ELR (cell line): ENCODE measurements at places on chromosomes 13 and 19.

DNA sequence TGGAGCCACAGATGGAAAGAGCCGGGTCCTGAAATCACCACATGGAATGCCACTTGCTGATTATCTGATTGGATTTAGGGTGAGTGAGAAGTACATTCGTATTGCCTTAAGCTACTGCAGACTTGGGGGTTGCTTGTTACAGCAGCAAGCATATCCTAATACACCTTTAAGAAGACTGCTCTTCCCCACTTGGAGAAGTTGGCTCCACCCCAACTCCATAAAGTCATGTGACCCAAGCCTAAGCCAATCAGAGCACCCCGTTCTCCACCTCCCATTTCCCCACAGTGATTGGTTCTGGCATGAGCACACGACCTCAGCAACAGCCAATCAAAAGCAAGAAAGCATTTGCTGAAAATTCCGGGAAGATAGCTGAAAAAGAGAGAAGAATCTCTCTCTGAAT is 23.1 kb downstream of the CACNA1A start:
- DNase-seq = peak; percentile 8

- DNase-seq = no peak
These were observed 2.9 kb downstream of the CIC start for GRCh38 chr19:42271861-42272534.

GRCh38 chr13:50370303-50370950 is 355.2 kb downstream of the KCNRG start:
- no peak for DNase-seq

- DNase-seq = no peak
These were observed 121.2 kb upstream of the MLNR start for GRCh38 chr13:49098771-49099512.

DNA sequence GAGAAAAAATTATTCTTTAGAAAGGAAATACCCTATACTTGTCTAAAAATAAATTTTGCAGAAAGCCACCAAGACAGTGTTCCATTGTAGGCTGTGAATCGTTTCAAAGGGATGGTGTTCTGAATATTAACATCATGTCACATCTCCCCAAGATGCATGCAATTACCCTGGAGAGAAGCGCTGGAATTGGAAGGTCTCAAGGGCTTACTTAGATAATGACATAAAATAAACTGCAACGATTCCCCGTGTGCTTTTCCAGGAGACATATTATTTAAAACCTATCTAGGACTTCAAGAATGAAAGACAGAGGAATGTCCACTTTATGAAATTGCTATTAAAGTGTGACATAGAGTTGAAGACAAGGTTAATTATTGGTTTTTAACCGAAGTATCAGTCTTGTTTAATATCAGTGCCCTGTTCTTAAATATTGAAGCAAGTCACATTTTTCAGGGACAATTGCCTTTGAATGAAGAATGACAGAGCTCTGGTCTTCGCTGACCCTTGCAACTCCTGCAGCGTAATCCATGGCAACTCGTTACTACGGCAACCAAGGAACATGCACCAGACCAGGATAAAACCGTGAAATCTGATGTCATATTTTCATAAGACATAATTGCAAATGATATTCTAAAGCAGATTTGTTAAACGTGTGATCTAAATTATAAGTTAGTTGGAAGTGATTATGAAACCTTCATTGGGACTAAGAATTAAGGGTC is 91.7 kb downstream of the EFNB2 start:
- no peak for DNase-seq

DNA sequence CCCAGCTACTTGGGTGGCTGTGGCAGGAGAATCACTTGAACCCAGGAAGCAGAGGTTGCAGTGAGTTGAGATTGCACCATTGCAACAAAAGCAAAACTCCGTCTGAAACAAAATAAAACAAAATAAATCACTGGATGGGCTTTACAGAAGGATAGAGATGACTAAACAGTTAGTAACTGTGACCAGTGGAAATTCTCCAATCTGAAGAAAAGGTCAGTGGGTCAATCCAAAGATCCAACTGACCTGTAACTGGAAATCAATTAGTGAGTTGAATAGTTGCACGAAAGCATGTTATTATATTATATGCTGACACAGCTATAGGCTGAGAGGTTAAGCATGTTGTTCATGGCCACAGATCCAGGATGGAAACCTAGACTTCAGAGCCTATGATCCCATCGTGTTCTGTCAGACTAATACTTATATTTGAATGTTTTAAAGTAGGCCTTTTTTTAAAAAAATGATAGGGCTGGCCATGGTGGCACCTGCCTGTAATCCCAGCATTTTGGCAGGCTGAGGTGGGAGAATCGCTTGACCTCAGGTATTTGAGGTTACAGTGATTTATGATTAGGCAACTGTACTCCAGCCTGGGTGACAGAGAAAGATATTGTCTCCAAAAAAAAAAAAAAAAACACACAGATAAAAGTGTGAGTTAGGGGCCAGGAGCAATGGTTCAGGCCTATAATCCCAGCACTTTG is 1.4 kb downstream of the ECH1 start:
- DNase-seq = peak; percentile 74

DNA sequence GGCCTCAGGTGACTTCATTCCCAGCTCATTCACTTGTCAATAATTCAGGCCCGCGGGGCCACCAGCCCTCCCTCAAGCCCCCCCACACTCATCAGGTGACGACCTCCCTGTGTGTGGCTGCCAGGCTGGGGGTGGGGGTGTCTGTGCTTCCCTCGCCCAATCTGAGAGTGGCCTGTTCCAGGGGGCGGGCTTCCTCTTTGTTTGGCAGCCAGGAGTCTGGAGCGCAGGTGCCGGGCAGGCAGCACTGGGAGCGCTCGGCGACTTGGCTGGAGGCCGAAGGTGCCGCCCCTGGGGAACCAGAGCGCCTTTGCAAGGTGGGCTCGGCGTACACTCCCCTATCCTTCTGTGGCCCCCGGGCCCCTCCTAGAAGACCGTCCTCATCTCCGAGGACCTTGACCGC is 5.4 kb upstream of the ZNF98 start:
- no peak for DNase-seq

GRCh38 chr13:113588394-113589111 is 4.0 kb downstream of the TFDP1 start:
- no peak for DNase-seq

DNA sequence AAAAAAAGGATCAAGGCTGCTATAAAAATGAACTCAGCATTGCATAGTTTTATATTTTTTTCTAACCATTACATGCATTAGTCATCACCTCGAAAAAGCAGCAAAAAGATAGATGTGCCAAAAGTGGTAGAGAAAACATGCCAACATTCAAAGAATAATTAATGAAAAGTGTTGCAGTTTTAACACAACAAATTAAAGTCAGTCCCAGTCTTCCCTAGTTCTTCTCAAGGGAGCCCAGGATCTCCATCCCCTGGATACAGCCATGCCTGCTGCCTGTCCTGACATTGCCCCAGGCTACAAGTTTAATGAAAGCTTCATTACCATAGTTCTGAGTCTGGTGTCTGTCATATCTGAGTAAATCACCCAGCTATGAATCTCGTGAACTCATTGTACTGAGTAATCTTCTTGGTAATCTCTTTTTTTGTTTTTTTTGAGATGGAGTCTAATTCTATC is 116.6 kb upstream of the KLF12 start:
- DNase-seq = peak; percentile 91

DNA sequence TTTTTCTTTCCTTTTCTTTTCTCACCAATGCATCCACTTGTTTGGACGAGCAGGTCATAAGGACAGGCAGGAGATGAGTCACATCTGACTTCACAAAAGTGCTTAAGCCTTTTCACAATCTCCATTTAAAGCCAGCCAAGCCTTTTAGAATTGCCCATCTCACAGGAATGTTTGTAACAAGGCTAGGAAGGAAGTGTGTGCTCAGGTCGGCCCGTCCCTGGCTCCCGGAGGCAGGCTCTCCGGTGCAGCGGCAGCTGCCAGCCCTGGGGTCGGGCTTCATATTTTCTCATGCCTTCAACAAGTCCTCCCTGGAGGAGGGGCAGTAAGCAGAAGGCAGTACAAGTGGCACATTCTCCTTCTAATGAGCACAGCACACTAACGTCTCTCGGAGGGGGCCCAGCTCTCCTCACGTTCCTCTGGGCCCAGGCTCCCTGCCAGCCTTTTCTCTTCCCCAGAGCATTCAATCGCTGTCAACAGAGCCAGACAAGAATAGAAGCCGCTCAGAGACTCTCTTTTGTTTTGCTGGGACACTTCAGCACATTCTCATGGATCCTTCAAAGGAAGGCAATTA is 180.5 kb downstream of the COL4A1 start:
- DNase-seq = peak; percentile 98

GRCh38 chr13:112879283-112879833 is 89.7 kb upstream of the MCF2L start:
- no peak for DNase-seq

- DNase-seq = no peak
These were observed 325.8 kb downstream of the LMO7 start for GRCh38 chr13:75961911-75962310.

DNA sequence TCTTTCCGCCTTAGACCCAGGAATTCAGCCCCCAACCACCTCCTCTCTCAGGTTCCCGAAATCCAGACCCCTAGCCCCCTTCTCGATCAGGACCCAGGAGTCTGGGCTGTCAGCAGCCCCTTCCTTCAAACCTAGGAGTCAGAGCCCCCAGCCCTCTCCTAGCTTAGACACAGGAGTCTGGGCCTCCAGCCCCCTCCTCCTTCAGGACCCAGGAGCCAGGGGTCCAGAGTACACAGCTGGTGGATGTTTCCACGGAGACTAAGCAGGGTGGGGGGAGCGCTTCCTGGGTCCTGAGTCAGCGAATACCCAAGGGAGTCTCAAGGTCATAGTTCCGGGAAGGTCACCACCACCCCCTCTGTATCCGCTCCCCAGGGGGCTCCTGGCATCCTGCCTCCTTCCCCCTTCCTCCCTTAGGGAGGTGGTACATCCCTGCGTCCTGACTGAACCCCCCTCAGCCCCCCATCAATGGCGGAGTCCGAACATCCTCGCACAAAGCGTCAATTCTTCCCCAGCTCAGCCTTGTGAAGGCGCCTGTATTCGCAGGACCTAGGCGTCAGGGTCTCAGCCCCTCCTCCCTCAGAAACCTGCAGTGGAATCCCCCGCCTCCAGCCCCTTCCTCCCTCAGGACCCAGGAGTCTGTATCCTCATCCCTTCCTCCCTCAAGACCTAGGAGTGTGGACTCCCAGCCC is 4.6 kb downstream of the CADM4 start:
- no peak for DNase-seq

- DNase-seq = peak; percentile 57
These were observed 9.6 kb downstream of the CAPN12 start for GRCh38 chr19:38734426-38735256.

DNA sequence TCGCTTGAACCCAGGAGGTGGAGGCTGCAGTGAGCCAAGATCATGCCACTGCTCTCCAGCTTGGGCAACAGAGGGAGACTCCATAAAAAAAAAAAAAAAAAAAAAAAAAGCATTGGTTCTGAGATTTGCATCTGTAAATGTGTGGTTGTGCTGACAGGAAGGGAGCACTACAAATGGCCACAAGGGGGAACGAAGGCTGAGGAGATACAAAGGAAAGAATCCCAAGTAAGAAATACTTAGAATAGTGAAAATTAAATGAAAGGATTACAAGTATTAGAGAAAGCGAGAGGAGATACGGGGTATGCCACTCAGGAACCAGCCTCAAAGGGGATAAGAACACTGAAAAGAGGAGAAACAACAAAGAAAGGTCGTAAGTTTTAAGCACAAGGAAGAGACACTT is 284.9 kb downstream of the KLF12 start:
- DNase-seq = peak; percentile 65

DNA sequence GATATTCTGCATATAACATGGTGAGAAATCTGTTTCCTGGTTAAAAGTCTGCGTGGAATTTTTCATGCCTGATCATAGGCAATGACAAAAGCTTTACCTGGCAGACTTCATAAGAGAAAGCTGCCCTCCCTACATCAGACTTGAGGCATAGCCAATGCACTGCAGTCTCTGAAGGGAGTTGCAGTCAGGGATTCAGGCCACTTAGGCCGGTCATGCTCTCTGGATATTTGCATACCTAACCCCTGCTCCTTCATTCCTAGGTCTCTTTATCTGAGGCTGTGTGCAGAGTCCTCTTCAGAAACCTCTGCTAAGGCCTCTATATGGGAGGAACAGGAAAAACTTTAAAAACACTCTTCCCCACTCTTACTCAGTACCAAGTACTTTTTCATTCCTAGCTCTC is 287.4 kb downstream of the PCDH17 start:
- DNase-seq = no peak

DNA sequence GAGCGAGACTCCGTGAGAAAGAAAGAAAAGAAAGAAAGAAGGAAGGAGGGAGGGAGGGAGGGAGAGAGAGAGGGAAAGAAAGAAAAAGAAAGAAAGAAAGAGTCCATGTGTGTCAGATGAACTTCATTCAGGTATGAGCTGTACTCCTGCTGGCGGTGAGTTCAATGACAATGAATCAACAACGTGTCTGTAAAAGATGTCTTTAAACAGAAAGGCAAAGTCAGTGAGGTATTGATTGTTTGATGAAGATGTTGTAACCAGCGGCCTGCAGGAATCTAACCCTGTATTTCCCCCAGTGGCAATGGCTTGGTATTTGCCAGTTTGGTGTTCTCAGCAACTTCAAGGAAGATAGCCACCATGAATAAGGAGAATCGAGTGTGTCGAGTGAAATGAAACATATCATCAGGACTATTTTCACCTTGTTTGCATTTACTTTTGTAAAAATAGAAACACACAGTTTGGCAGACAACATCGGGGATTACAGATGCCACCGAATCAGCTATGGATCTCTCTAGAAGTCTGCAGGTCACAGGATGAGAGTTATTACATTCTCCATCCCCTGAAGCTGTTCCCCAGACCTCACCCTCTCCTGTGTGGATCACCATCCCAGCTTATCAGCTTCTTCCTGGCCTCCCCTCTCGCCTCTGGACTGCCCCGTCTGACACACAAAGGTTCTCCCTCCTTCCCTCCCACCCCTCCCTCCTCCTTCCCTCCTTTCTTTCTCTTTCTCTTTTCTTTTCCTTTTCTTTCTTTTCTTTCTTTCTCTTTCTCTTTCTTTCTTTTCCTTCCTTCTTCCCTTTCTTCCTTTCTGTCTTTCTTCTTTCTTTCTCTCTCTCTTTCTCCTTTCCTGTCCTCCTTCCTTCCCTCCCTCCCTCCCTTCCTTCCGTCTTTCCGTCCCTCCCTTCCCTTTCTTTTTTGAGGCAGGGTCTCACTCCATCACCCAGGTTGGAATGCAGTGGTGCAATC is 8.2 kb upstream of the SBK3 start:
- DNase-seq = no peak

DNA sequence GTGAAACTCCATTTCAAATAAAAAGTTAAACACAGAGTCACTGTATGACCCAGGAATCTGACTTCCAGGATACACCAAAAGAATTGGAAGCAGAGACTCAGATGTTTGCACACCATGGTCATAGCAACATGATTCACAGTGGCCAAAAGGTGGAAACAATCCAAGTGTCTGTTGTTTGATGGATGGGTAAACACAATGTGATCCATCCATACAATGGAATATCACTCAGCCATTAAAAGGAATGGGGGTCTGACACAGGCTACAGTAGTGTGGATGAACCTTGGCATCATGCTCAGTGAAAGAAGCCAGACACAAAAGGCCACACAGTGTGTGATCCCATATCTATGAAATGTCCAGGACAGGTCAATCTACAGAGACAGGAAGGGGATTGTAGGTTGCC is 174.3 kb downstream of the PTPRS start:
- DNase-seq = peak; percentile 78
